ENCODE measurements at places on chromosomes 11 and 22.

- DNase-seq = no peak
Measured at GRCh38 chr11:69240332-69241074, 53.5 kb upstream of the MYEOV start.

- no peak for DNase-seq
Measured at GRCh38 chr11:41848349-41848748, 388.9 kb upstream of the LRRC4C start.

DNA sequence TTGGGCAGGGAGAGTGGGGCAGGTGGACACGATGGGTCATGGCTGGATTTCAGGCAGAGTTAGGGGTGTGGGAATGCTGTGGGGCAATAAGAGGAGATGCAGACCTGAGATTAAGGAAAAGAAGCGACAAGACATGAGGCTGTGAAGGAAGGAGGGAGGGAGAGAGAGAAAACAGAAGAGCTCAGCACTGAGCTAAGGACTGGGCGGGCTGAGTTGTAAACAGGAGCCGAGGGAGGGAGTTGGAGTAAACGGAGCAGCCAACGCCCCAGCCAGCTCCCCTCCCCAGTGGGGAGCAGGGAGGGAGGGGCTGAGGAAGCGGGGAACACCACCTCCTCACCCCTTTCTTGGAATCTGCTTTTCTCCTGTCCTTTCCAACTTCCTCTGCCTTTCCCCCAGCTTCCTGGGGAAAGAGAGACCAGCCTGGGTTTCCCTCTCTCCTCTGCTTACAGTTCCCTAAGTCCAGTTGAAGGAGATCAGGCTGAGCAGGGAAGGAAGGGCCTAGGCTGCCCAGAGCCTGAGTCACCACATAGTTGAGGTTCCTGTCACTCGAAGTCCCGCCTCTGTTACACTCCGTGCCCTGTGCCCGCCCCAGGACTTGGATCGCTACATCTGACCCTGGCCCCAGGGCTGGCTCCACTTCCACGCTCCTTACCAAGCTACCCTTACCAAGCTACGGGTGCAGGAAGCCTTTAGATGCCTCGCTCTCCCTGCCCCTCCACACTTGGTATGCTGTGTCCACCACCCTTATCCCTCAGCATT lies 6.7 kb upstream of the AHNAK start:
- peak; percentile 45 for DNase-seq

DNA sequence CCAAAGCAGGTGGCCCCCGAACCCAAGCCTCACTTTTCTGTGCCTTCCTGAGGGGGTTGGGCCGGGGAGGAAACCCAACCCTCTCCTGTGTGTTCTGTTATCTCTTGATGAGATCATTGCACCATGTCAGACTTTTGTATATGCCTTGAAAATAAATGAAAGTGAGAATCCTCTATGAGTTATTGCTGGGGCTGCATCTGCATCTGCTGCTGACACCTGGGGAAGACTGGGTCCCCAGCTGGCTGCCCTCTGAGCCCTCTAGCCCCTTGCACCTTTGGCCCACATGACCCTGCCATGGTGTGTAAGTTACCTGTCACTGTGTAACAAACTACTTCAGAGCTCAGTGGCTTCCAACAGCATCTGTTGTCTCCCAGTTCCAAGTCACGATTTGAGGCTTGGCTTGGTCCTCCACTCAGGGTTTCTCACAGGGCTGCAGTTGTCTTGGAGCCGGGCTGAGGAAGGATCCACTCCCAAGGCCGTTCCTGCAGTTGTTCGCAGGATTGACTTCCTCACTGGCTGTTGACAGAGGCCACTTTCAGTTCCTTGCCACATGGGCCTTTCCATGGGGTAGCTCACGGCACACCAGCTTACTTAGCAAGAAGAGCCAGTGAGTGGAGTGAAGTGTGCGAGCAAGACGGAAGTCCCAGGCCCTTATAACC lies 13.5 kb upstream of the UVRAG start:
- no peak for DNase-seq

DNA sequence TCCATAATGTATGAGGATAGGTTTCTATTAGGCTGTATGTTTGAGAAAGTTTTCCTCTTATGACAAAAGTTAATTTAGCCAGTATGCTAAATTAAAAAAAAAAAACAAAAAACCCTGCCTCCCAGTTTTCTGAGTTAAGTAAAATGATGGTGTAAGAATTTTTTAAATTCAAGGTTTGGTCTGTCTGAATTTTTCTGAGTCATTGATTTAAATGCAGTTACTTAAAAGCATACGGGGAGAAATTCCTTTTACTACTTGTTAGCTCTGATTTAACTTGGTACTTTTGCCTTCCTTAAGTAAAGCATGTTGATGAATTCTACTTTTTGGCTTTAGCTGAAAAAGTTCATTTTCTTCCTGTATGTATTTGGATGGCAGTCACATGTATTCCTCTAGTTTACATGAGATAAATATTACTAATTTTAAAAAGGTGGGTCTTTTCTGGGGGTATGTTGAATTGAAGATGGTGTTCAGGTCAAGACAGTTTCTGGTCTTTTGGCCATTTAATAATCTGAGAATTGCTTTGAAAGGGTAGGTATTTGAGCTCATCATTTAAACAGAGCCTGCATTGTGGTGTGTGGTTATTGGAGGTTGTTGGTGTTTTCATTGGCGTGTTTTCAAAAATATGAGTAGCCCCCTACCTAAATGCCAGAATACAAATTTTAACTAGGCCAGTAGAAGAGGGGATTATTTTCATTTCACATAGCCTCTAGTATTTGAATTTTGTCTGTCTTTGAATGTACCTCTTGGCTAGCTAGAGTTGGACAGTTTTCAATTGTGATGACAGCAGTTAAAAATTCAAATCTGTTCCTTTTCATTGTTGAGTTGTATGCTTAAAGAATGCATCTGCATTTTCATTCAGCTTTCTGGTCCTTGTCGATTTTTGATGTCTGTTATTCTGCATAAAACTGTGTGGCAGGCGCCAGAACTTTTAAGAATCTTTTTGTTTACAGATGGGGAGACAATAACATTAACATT lies 64.7 kb downstream of the MTMR3 start:
- DNase-seq = no peak

DNA sequence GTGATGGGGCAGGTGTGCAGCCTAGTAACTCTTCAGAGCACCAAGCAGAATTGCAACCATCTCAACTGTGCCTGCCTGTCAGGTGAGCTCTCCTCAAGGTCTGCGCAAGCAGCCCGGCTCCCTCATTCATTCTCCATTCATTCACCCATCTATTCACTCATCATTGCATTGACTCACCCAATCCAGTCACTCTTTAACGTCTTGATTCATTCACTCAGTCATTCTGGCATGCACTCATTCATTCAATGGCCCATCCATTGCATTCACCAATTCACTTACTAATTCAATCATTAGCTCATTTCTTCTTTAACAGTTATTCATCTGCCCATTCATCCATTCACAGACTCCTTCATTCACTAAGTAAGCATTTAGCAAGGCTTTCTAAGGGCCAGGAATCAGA lies 111.8 kb downstream of the PDE2A start:
- no peak for DNase-seq
